ENCODE measurements at places on chromosomes 6 and 20.

- no peak for DNase-seq
These were observed 265.5 kb upstream of the EXOC2 start for GRCh38 chr6:958488-958887.

- DNase-seq = no peak
These were observed 25.1 kb downstream of the FKBP1C start for GRCh38 chr6:63236398-63236817.

DNA sequence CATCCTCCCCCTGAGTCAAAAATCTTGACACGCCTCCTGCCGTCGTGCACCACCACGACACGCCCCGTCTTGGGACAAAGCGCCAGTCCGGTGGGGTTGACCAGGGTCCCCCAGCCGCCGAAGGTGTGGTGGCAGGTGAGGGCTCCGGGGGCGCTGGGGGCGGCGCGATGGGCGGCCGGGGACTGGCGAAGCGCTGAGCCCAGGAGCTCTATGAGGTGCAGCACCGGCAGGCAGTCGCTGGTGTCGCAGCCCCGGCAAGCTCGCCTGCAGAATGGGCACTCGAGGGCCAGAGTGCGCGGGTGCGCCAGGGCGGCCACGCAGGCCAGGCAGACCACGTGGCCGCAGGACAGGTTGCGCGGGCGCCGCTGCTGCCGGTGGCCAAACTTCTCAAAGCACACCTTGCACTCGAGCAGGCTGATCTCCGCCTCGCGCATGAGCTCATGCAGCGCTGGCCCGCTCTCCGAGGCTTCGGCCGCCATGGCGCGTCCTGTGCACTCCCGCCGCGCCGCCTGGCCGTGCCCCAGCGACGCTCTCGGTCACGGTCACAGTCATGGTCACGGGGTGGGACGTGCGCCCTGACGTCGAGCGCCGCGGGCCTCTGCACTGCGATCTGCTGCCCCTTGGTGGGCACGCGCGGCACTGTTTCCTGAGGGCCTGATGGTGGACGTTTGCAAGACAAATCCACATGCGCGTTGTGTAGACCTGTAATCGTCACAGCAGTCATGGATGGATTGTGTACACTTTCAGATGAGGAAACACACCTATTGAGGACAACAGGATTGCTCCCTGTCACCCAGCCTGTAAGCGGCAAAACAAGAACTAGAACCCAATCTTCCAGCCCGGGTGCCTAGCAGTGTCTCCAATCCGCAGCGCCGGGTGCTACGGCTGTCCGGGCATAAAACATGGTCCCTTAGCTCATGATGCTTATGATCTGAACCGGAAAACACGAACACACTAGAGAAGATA is at the start of gene NHLRC1:
TSS of gene NHLRC1 (minus strand) at position 550 of the 966 bp plus-strand sequence. CDS start at position 479, 71 bp downstream.
- DNase-seq = peak; percentile 93

GRCh38 chr20:5674176-5674660 is 76.0 kb upstream of the SHLD1 start:
- DNase-seq = no peak

Data from heart left ventricle (tissue), 16 donors.